NCI-H1417 treated with DMSO at 0.1 percent for 48 hours (cell line): ENCODE measurements at places on chromosomes 16 and 17.
A peak's percentile ranks its signal among the peaks of the same experiment; 100 is the strongest.

DNA sequence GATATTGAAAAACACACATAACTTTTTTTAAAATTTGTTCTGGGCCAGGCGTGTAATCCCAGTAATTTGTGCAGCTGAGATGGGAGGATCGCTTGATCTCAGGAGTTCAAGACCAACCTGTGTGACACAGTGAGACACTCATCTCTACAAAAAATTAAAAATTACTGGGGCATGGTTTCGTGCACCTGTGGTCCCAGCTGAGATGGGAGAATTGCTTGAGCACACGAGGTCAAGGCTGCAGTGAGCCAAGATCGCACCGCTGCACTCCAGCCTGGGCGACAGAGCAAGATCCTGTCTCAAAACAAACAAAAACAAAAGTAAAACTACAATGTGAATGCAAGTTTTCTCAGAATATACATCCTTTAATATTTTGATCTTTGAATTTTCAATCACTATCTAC is 15.1 kb downstream of the C16orf54 start:
- DNase-seq = no peak

DNA sequence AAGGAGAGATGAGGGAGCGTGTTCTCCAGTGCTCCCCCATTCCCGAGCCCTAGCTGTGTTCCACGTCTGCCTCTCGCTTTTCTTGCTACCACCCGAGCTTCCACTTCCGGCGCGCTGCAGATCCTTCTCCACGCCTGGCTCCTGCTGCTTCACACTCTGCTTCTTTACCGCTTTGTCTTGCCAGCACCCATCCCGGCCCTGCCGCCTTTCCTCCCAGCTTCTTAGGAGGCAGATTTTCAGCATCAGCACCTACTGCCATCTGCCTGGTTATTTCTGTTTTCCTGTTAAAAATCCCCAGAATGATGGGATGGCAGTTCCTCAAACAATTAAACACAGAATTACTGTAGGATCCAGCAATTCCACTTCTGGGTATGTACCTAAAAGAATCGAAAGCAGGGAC is 64.7 kb downstream of the ELAC2 start:
- DNase-seq = no peak

- DNase-seq = no peak
These were observed 69.5 kb downstream of the HLF start for GRCh38 chr17:55334285-55334684.

DNA sequence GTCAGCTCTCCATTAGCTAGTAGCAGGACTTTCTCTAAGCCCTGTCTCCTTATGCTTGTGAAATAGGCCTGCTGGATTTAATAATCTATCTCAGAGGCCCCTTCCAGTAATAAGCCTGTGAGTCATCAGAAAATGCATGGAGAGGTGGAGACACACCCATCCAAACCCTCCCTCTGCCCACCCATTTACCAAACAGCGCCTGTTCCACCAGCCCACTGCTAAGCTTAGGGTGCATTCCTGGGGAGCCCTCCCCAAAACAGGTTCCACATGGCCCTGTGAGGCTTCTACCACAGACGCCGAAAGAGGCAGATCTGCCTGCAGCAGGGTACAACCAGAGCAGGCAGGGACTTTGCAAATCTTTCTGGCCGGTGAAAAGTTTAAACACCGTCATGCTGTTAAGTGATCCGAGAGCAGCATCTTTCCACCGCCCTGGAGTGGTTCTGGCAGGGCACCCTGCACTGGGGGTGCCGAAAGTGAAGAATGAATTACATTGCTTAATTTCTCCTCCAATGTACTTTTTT is 99.3 kb downstream of the GAS7 start:
- no peak for DNase-seq

DNA sequence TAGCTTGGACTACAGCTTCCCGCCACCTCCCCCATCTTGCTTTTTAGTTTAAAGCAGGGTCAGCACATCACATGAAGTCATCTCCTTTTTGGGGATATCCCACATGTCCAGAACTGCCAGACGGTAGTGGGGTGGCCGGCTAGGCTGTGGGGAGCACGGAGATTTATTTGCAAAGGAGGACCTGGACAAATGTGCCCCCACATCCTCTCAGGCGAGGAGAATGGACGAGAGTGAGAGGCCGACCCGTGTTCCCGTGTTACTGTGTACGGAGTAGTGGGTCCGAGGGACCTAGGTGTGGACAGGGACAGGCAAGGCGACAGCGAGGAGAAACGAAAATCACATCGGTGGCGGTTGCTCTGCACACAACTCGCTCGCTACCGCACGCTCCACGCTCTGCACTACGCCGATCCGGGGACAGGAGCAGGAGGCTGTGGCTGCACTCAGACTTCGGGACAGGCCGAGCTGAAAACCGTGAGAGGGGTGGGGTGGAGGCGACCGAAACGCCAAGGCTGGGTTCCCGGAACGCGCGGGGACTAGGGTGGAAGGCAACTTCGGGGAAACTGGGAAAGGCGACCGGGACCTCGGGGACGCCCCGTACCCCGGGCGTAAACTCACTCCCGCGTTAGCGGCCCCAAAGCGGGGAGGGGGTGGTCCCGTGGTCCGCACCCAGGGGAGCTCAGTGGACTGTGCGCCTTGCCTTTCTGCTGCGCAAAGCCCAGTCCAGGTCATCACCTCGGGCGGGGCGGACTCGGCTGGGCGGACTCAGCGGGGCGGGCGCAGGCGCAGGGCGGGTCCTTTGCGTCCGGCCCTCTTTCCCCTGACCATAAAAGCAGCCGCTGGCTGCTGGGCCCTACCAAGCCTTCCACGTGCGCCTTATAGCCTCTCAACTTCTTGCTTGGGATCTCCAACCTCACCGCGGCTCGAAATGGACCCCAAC is at the start of gene MT1A:
TSS of gene MT1A (plus strand) at position 853 of the 937 bp plus-strand sequence. CDS start at position 926, 73 bp downstream.
- DNase-seq = no peak

- DNase-seq = no peak
These were observed at the start of gene SEPTIN1 for GRCh38 chr16:30382111-30382881. TSS of gene SEPTIN1 (minus strand) at chr16:30382561. CDS start at chr16:30382542, 19 bp downstream.

DNA sequence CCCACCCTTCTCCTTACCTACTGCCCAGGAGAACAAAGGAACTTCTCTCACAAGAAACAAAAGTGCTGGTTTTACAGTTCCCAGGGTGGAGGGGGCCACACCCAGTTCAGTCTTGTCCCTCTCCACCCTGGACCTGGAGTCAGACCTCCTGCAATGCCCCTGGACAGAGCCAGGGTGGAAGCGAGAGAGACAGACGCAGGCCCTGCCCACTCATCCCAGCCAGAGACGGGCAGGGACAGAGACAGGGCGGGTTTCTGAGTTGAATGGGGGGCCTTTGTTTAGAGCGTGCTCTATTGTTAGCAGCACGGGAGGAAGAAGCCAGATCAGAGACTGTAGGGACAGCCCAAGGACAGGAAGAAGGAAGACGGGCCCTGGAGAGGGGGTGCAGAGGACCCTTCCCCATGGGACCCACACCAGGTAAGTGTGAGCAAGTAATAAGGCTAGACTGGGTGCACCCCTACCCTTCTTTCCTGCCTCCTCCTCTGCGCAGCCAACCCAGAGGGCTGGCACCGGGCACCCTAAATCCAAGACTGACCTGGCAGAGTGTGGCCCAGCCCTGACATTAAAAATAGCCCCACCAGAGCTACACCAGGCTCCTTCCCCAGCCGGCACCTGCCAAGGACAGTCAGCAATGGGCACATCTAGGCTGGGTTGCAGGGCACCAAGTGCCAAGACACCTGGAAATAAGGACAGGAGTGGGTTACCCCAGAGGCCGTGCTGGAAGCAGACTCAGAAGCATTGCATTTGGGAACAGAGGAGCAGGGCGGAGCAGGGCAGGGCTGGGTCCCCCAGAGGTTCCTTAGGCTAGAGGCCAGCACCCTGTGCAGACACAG is 10.9 kb downstream of the JUP start:
- no peak for DNase-seq

DNA sequence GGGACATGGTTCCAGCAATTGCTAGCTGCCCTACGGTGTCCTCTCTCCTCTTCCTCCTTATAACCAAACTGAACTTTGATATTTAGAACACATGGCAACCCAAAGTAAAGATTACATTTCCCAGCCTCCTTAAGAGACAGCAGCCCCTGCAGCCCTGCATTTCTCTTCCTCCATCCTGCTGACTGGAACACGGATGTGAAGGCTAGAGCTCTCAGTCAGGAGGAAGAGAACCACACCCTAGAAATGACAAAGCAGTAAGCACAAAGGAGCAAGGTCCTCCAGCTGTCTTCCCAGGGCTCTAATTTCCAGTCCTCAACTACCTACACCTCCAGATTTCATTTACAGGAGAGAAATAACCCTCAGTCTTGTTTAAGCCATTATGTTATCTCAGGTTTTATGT is 10.9 kb downstream of the DYNC1LI2 start:
- DNase-seq = no peak

GRCh38 chr16:49036126-49036525 is 245.5 kb downstream of the CBLN1 start:
- DNase-seq = no peak

DNA sequence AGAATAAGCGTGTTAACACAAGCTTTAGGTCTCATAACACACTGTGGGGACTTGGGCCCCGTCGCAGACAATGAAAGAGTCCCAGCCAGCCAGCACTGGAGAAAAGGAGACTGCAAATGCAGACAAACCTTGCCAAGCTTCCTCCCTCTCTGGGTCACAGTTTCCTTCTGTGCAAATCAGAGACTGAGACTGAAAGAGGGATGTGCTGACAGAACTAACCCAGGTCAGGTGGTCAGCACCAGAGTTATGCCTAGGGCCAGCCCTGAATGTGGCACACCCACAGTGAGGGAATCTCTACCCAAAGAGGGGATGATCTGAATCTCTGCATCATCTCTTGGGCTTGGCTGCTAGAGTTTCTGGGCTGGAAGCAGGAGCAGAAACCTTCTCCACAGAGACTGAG is 282.3 kb upstream of the CCL2 start:
- no peak for DNase-seq

- no peak for DNase-seq
These were observed 346.9 kb downstream of the C16orf95 start for GRCh38 chr16:86970279-86970678.

GRCh38 chr16:8720080-8720966 is 45.9 kb downstream of the ABAT start:
- DNase-seq = peak; percentile 40

GRCh38 chr17:13337864-13338371 is 263.8 kb downstream of the HS3ST3A1 start:
- no peak for DNase-seq

- no peak for DNase-seq
These were observed 106.1 kb downstream of the ZNF423 start for GRCh38 chr16:49749816-49750215.

DNA sequence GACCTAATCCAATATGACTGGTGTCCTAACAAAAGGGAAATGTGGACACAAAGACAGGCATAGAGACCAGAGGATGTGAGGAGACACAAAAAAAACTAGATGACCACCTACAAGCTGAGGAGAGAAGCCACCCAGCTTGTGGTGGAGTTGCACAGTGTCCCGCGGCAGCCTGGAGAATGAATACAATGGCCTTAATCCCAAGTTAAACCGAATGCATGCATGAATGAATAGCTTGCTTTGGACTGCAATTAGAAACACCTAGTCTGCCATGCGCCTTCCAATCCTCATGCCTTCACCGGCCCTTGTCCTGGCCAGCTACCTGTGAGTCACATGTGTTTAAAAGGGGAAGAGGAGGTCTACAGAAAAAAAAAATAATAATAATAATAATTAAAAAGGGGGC is 72.0 kb downstream of the CNGB1 start:
- no peak for DNase-seq

GRCh38 chr16:74850027-74850426 is 75.4 kb upstream of the FA2H start:
- DNase-seq = no peak

- DNase-seq = no peak
These were observed 17.0 kb upstream of the ABCA8 start for GRCh38 chr17:68972119-68972704.

DNA sequence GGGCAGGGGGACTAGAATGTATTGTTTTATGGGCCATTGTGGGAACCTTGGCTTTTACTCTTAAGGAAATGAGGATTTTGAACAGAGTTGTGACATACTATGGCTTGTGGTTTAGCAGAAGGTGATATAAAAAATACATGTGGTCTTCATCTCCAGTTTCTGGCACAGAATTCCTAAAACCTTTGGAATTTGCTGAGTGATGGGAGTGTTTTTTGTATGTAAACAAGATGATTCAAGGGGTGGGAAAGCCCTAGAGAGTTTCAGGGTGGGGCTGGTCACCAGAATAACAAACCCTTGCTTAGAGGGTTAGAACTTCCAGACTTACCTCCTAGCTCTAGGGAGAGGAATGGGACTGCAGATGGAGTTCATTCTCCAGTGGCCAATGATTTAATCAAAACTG is 316.1 kb downstream of the PHKB start:
- no peak for DNase-seq
